Ascending aorta (tissue), 2 donors: ENCODE measurements at places on chromosomes 7 and 10. TPM values are rescaled to one million over a fixed set of nuclear protein-coding genes. Genes with fewer than 3 reads are reported as not detected.

- DNase-seq: no peak
Observed at GRCh38 chr10:35092851-35093250, 2.7 kb upstream of the CUL2 start.

DNA sequence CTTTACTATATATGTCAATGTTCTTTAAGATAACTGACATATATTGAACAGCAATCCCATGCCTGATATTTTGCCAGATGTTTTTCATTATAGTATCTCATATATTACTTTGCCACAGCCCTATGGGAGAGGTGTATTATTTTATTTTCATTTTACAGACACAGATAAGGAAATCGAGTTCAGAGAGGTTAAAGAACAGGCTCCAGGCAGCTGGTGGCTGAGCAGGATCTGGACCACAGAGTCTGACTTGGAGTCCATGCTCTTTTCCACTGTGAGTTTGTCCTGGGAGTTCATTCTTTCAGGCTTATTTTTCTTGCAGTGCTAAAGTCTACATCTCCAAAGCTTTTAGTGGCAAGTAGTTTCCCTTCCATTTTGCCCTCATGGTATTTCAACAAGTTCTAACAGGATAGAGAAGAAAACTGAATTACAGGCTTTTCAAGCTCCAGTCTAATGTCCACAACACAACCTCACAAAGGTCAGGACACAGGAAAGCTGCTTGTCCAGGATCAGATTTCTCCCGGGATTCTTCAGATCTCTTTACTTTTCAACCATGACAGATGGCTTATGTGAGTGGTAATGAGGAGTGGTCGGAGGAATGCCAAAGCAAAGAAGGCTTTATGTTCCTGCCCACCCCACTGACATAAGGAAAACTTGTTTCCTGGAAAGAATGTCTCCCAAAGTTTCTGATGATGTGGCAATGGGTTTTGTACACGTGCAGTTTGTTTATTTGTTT, 13.1 kb upstream of the SLC35B4 start:
- no peak for DNase-seq

GRCh38 chr10:83603708-83604107, 535.6 kb upstream of the GHITM start:
- DNase-seq: no peak

DNA sequence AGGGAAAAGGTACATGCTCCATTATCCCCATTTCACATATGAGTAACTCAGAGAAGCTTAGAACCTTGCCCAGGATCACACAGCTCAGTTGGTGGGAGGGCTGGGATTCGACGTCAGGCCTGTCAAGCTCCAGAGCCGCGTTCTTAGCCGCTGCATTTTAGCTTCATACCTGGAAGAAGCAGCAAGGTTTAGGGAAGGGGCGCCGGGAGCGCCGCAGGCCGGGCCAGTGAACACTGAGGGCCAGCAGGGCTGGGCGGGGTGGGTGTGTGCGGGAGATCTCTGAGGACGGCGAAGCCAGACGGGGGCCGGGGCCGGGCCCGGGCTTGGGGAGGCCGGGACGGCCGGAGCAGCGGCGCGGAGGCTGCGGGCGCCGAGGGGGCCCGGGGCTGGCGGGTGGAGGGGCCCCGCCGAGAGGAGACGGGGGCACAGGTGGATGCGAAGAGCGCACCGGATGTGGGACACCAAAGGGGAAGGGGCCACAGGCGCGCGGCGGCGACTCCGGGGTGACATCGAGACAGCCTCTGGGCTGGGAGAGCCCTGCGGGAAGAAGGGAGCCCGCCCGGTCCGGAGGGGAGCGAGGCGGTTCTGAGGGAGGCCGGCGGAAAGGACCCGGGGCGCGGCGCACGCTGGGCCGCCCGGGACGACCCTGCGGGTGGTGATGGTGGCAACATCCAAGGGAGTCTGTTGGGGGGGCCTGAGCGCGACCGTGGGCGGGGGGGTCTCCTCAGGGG, 498 bp downstream of the NDST2 start:
- no peak for DNase-seq

DNA sequence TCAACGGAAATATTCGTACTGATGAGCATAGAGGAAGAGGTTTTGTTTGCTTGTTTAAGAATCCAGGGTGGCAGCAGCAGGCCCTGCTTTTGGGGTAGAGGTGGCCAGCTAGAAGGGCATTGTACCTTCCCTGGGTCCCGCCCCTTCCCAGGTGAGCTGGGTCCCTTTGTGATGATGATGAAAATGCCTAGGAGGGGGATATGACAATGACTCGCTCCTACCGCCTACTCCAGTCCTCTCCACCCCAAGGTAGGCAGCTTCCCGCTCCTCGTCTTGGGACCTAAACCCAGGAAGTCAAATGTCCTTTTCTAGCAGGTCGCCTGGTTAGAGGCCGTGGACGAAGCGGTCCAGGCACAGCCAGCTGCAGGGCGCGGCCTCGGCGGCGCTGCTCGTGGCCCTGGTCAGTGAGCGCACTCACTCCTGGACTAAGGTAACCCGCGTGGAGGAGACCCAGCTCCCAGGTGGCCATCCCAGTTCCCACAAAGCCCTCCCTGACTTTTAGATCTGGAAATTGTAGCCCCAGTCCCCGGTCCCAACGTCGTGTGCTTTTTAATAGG, 141.4 kb downstream of the LSMEM1 start:
- DNase-seq: no peak

GRCh38 chr10:120279196-120279595, 177.8 kb upstream of the PLPP4 start:
- DNase-seq: no peak

GRCh38 chr7:32161708-32162107, 91.5 kb upstream of the PDE1C start:
- no peak for DNase-seq

GRCh38 chr10:31018962-31019361, 12.7 kb downstream of the ZNF438 start:
- no peak for DNase-seq

DNA sequence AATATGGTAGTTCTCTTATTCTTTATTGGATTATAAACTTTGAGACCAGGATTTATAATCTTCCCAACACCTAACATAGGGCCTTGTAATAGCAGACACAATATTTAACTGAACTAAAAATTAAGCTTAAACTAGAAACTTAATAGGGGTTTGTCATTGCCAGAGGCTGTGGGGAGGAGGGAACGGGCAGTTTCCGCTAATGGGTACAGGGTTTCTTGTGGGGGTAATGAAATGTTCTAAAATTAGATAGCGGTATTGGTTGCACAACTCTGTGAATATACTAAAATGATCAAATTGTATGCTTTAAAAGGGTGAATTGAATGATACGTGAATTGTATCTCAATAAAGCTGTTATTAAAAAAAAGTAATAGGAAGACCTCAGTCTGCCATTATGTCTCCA, 45.4 kb downstream of the NT5C2 start:
- DNase-seq: no peak

DNA sequence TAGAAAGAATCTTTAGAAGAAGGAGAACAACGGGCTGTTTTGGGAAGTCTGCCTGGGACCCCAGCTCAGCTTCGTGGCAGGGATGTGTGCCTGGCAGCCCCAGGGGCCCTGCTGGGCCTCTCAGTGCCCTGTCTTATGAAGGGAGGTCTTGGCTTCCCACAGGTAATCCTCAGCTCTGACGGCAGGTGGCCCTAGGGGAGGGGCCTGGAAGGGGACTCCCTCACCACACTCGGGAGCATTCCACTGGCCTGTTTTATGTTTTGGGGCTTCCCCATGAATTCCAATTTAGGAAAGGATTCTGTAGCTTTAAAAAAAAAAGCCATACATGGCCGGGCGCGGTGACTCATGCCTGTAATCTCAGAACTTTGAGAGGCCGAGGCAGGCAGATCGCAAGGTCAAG, 3.0 kb upstream of the DMBT1 start:
- no peak for DNase-seq

The SFTPD gene
- not detected for total RNA-seq

The SLC37A3 gene
- total RNA-seq: 15.0 TPM

The KLLN gene
- not detected for total RNA-seq

The POLR1F gene
- total RNA-seq: 8.8 TPM
